ENCODE measurements at places on chromosomes 2 and 18. TPM values are rescaled to one million over a fixed set of nuclear protein-coding genes. Genes with fewer than 3 reads are reported as not detected.

The NEB gene
- polyA plus RNA-seq, result not detected

The TBC1D8 gene
- polyA plus RNA-seq, result 2.3 TPM

The AQP12A gene
- not detected for polyA plus RNA-seq

The SPP2 gene
- polyA plus RNA-seq, result not detected

The GRHL1 gene
- 0.35 TPM for polyA plus RNA-seq

The GCC2 gene
- 1.8 TPM for polyA plus RNA-seq

The PROC gene
- 0.18 TPM for polyA plus RNA-seq

The IL37 gene
- 0.43 TPM for polyA plus RNA-seq

The THSD7B gene
- 0.01 TPM for polyA plus RNA-seq

The GALNT13 gene
- polyA plus RNA-seq, result not detected

The PCARE gene
- not detected for polyA plus RNA-seq

The MC2R gene
- not detected for polyA plus RNA-seq

The FAM110C gene
- polyA plus RNA-seq, result 6.0 TPM

The VWA3B gene
- 0.06 TPM for polyA plus RNA-seq

The PPP4R1 gene
- 53.3 TPM for polyA plus RNA-seq

The ATP6V1C2 gene
- polyA plus RNA-seq, result 0.13 TPM

The TCF23 gene
- 0.02 TPM for polyA plus RNA-seq

The TUBA4B gene
- polyA plus RNA-seq, result 0.07 TPM

The CD28 gene
- polyA plus RNA-seq, result not detected

Measured in foreskin keratinocyte (primary cell).